Natural killer cell (primary cell): ENCODE measurements at places on chromosomes 13 and 19. TPM values are rescaled to one million over a fixed set of nuclear protein-coding genes. Genes with fewer than 3 reads are reported as not detected.

DNA sequence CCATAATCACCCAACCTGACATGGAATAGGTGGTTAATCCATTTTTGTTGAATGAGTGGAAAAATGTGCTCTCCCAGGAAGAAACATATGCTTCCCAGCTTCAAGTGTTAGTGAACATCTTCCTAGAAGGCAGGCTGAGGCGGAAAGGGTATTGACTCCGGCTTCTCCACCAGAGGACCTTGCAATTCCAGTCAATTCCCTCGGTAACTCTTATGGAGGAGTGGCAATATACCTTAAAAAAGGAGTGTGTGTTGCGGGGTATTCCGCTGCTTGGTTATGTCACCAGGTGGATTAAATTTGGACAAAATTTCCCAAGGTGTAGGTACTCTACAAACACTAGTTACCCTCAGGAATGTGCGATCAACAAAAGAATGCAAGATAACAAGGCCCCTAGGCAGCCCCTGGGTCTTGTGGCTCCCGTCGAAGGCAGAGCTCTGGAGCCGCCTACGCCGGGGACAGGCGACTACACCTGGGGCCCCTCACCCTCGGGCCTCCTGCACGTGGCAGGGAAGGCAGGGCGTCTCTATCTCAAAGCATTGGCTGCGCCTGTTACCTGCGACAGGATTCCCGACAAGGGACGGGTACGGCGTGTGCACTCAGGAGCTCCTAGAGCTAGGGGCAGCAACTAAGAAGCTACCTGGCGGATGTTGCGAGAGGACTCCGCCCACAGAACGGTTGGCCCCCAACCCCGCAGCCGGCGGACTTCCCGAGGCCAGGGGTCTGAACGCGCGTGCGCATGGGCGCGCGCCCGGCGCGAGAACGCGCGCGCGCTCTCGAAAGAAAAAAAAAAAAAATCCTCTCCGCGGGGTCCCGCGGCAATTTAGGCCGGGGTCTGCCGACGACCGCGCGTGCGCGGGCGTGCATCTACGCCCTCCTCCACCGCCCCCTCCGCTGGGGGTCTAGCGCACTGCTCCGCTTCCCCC is at the start of gene WDR87:
TSS of gene WDR87 (minus strand) at position 649 of the 923 bp plus-strand sequence. CDS start 8,355 bp downstream, outside the sequence.
- H3K36me3 ChIP-seq = no peaks in the 10 kb centered on the region
- peaks cover 22% of the 10 kb centered on the region for H3K4me1 ChIP-seq
- H3K27me3 ChIP-seq = no peaks in the 10 kb centered on the region
- H3K27ac ChIP-seq = no peak within 1 kb of the TSS
- DNase-seq = peak; percentile 74

DNA sequence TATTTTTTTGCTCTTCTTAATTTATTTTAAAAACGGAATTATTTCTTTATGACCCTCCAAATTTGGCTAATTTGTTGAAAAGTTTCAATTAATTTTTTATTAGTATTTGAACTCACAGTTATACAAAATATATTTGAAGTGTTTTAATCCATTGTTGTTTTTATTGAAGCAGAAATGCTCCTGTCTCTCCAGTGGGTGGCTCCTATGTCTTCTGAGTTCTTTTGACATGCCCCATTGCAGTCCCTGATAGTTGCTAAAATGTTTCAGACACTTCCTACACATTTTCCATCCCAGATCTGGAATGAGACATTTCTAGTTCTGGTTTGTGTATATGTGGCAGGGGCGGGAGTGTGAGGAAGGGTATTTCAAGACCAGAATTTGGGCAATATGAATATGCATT is 579.4 kb upstream of the PRR20A start:
- H3K4me1 ChIP-seq = no peaks in the 10 kb centered on the region
- no peak overlapping the region for H3K27ac ChIP-seq
- H3K27me3 ChIP-seq = no peaks in the 10 kb centered on the region
- no peaks in the 10 kb centered on the region for H3K36me3 ChIP-seq

- no peaks in the 10 kb centered on the region for H3K36me3 ChIP-seq
- no peak for DNase-seq
- H3K27me3 ChIP-seq = no peaks in the 10 kb centered on the region
These were observed 193.2 kb upstream of the UBL3 start for GRCh38 chr13:30043631-30043925.

DNA sequence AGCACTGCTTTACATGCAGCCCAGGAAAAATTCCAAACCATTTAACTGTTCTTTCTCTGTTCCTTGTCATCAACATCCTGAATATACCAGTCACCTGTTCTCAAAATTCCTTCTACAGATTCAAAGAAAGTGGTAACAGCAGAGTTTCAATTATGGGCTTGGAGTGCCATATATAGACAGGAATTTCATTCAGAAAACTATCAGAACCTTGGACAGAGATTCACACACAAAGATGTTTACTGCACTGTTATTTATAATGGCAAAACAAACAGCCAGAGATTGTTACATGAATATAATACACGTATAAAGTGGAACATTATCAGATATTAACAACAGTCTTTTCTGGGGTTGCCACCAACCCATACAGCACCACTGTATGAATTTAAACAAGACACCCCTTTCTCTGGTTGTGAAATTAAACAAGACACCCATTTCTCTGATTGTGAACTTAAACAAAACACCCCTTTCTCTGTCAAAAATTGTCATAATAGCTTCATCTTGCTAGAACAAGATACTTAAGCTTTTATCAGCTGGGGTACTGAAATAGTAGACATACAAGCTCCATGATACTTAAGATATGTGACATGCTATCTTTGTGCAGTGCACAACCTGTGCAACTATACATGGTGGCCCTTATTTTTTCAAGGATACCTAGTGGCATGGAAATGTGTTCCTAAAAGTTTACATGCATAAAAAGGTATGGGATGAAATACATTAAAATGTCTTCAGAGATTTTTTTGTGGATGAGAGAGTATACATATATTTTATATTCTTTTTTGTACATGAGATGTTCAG is 12.6 kb downstream of the CACNA1A start:
- DNase-seq = no peak
- no peaks in the 10 kb centered on the region for H3K4me1 ChIP-seq
- H3K36me3 ChIP-seq = no peaks in the 10 kb centered on the region
- no peak overlapping the region for H3K4me3 ChIP-seq

The IZUMO2 gene
- total RNA-seq = not detected

DNA sequence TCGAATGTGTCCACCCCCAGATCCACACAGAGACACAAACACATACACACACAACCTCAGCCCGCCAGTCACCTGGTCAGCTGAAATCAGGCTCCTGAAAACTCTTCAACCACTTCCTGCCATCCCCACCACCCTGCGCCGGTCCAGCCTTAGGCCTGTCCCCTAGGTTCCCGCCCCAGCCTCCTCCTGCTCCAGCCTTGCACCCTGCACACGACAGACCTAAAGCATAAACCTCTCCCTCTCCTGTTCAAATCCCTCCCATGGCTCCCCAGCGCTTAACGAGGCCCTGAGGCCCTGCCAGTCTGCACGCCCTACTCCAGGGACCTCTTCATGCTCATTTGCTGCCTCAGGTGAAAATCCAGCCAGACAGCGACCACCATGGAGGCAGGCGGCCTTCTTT is 7.1 kb downstream of the PNMA8B start:
- H3K4me3 ChIP-seq = no peak overlapping the region
- H3K27ac ChIP-seq = no peak overlapping the region
- peaks cover 19% of the 10 kb centered on the region for H3K4me1 ChIP-seq
- H3K27me3 ChIP-seq = peaks cover 50% of the 10 kb centered on the region

DNA sequence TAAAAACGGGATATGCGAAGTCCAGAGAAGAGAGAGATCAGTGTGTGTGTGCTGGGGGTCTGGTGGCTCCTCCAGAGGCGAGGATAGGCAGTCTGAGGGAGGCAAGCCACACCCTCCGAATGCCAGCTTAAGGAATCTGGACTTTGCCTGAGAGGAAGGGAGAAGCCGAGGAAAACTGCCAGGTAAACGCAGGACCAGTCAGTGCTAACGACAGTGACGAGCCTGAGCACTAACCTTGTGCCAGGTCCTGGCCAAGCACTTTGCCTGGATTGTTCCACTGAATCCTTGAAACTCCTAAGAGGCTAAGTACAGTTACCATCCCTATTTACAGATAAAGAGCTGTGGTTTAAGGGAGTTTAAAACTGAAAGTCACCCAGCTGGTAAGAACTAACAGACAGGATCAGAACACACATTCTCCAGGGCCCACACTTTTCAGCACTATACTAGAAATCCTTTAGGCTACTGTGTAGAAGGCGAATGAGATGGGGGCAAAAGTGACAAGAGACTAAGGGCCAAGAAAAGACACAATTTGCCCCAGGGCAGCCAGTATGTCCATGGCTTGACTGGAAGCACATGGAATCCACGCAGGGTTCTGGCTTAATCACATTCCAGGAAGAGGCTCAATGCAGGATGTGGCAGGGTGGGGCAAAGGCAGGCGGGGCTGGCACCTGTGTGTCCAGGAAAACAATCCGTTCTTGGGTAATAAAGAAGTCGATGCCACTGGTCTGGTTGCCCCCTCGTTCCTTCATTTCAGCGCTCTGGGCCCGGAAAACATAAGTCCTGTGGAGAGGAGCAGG is 15.1 kb downstream of the SMG9 start:
- peaks cover 2% of the 10 kb centered on the region for H3K4me1 ChIP-seq
- H3K4me3 ChIP-seq = no peak overlapping the region
- no peaks in the 10 kb centered on the region for H3K27me3 ChIP-seq
- H3K27ac ChIP-seq = peak overlapping the region; percentile 8
- no peak for DNase-seq
- H3K36me3 ChIP-seq = peaks cover 78% of the 10 kb centered on the region

DNA sequence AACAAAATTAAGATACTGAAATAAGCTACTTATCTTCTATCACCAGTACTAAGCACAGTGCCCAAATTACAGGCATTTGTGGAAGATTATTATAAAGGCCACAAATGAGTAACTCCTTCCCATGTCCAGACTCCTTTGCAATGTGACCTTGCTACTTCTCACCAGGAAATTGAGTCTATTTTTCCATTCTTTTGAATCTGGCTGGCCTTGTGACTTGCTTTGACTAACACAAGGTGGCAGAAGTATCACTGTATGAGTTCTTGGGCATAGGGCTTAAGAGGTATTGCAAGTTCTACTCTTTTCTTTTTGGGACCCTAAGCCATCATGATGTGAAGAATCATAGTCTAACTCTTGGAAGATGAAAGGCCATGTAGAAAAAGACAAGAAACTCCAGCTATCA is 49.9 kb downstream of the UGGT2 start:
- no peak for DNase-seq
- no peaks in the 10 kb centered on the region for H3K36me3 ChIP-seq
- no peak overlapping the region for H3K4me3 ChIP-seq

- H3K27ac ChIP-seq = no peak overlapping the region
- no peak overlapping the region for H3K4me3 ChIP-seq
- H3K4me1 ChIP-seq = no peaks in the 10 kb centered on the region
- H3K36me3 ChIP-seq = no peaks in the 10 kb centered on the region
These were observed 156.4 kb upstream of the KL start for GRCh38 chr13:32859707-32860292.

The ZNF813 gene
- 5.0 TPM for total RNA-seq
